Posterior cingulate gyrus (tissue), 11 donors: ENCODE measurements at places on chromosomes 1 and 21.

DNA sequence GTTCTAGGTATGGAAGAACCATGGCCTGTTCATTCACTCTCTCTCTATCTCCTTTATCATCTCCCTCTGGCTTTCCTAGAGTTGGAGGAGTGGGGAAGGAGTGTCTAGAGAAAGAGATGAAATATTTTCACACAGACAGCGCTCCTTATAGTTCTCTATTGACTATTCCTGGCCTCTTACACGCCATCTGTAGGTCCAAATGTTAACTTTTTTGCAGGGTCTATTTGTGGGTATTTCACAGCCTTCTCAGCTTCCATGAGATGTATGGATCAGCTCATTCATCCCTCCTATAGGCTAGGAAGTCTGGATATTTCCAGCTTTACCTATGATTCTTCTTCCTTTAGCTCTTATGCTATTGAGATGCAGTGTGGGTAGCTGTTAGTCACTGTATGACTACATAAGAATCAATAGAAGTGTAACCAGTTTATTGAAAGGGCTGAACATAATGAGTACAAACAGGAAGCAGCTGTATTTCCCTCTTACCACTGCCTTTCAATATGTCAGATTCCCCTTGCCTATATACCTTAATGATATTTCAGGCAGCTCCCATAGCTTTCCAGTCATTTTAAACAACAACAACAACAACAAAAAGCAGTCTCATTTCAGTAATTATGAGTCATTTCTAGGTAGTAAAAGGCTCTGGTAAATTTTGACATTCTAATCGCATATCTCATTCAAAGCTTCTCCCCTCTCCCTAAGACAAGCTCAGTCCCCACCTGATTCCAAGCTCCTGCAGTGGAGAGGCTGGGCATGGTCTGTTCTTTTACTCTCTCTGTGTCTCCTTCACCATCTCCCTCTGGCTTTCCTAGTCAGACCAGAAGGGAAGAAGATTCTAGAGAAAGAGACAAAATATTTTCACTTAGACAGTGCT lies 149.5 kb downstream of the TTLL7 start:
- DNase-seq: no peak

GRCh38 chr1:116545359-116545705 lies 25.5 kb downstream of the CD58 start:
- DNase-seq: no peak

GRCh38 chr1:247357781-247358211 lies 26.1 kb upstream of the ZNF496 start:
- DNase-seq: no peak

DNA sequence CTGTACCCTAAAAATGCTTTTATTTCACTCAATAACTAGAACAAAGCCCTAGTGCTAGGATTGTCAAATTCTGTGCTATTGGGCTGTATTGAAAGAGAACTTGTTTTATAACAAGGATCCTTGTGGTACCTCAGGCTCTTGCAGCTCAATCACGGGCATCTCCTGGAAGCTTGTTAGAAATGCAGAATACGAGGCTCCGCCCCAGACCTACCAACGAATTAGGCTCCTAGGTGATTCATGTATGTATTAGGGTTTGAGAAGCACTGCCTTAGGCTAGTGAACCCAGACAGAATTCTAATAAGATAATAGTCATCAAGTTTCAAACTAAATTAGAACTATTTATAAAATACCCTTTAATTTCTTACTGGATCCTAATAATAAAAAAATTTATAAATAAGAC lies 45.6 kb downstream of the ZZZ3 start:
- DNase-seq: no peak

GRCh38 chr1:98924977-98925376 lies 79.7 kb downstream of the PLPPR5 start:
- DNase-seq: no peak

- peak; percentile 49 for DNase-seq
Measured at GRCh38 chr1:202860744-202861419, 28.1 kb downstream of the RABIF start.

DNA sequence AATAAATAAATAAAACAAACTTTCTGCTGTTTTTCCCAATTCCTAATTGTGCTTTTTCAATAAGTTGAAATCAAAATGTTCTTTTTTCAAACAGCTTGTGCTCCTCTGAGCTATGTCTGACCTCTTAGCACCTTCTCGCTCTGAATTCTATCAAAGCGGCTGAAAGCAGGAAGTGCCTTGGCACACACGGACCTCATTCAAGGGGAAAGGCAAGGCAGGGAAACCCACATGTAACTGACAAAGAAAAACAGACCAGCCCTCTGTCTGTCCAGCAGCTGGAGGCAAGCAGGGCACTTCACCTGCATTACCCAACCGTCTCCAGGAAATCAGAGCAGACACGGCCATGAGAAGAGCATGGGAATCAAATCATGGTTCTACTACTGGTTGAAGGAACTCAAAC lies 56.7 kb downstream of the PLPP3 start:
- DNase-seq: no peak

DNA sequence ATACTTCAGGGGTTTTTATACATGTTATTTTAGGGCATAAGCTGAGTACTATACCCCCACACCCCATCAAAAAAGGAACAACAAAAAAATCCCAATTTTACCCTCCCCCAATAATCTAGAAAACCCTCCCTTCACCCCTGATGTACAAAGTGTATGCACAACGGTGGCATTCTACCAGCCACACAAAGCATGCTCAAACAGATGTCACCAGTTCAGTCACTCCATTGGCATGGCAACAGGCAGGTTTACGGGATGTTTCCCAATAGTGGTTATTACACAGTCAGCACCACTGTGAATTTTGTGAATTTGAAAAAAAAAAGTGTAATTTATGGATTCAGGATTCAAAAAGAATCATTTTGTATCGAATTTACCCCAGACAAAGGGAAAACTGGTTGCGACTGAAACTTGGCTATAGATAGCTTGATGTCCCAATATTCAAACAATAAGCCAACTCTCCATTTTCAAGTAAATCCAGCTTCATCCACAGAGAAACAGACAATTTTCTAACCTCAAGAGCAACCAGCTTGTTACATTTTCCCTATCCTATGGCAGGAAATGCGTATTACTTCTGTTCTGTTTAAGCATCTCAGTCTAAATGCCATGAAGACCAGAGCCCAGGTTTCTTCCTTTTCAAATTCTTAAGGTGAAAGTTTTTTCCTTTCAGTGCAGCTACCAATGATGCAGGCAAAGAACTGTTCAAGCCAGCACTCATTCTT lies 34.0 kb upstream of the SLC45A3 start:
- DNase-seq: no peak

GRCh38 chr1:115012006-115012405 lies 17.6 kb upstream of the TSHB start:
- no peak for DNase-seq

DNA sequence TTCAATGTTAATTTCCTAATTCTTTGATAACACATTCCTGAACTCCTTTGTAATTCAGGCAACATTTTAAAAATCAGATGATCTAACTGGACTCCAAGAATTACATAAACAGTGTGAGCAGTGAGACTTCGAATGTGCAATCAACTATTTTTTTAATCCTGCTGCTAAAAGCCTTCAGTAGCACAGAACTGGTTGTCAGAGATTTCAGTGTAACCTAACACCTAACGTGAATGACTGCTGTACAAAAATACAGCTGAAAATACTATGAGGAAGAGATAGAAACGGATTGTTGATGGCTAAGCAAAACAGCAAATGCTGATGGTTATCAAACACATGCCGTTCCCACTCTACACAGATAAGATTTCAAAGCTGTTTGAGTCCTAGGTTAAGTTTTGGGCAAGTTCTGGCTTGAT lies 46.1 kb downstream of the APP start:
- no peak for DNase-seq

GRCh38 chr1:31723828-31724359 lies 20.1 kb upstream of the COL16A1 start:
- DNase-seq: peak; percentile 95

GRCh38 chr1:161914595-161914994 lies 109.1 kb downstream of the OLFML2B start:
- DNase-seq: no peak

DNA sequence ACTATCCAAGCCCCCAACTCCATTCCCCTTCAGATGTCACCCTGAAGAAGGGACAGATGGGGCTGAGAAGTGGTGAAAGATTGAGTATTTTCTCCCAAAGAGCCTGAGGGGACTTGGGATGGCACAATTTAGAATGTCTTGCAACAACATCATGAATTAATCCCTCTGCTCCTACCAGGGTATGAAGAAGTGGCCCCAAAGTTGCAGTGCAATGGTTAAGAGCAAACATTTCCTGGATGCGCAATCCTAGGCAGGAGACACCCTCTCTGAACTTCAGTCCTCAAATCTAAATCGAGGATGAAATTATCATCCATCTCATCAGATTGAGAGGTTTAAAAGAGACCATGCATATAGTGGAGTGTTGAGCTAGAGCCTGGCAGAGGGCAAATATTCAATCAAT lies 28.6 kb upstream of the CITED4 start:
- no peak for DNase-seq

DNA sequence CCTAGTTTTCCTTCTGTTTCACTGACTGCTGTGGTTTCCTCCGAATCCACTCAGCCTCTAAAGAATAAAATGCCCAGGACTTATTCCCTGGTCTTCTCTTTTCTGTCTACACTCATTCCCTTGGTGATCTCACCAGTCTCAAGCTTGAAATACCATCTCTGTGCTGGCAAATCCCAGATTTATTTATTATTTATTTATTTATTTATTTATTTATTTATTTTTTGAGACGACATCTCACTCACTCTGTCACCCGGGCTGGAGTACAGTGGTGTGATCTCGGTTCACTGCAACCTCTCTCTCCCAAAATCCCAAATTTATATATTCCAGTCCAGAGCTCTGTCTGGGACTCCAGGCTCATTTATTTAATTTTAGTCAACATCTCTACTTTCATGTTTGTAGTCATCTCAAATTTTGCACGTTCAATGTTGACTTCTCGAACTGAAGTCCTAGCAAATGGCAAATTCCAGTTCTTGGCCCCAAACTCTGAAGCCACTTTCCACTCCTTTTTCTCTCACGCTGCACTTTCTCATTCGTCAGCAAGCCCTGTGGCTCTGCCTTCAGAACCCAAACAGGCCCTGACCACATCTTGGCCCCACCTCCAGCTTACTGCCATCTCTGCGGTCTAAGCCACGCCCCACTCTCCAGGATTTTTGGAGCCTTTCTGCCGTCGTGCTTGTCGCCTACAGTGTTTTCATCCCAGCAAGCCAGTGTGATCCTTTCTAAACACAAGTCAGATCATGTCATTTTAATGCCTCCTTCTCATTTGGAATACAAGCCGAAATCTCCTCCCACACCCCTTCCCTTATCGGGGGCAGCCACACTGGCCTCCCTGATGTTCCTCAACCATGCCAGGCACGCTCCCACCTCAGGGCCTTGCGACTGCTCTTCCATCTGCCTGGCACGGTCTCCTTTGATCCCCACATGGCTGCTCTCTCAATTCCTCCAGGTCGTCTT lies 14.2 kb upstream of the TENT5B start:
- DNase-seq: no peak

DNA sequence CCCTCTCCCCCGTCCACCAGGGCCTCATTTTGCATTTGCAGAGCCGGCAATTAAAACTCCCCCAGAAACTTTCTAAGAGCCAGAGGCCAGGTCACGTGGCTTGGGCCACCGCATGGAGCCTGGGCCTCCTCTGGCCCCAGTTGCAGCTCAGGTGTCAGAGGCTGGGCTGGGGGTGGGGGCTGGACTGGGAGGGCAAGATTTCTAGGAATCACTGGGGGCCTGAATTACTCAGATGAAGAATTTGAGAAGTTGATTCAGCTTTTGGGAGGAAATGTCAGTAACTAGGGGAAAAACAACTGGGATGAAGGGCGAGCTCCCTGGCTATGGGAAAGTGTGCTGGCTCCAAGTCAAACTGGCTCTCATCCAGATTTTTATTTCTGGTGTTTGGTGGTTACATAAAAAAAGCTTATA lies 151.0 kb downstream of the CDC7 start:
- no peak for DNase-seq

- DNase-seq: no peak
Measured at GRCh38 chr1:17191990-17192242, 13.0 kb upstream of the PADI1 start.

GRCh38 chr1:245325922-245326795 lies 171.4 kb downstream of the KIF26B start:
- no peak for DNase-seq

- DNase-seq: no peak
Measured at GRCh38 chr1:182713492-182713891, 29.1 kb upstream of the RGS8 start.
